ENCODE measurements at places on chromosomes 7 and 10.
A peak's percentile ranks its signal among the peaks of the same experiment; 100 is the strongest.

GRCh38 chr7:24422441-24423010 lies 138.5 kb downstream of the NPY start:
- peaks cover 6% of the 10 kb centered on the region for H3K27me3 ChIP-seq
- H3K27ac ChIP-seq = no peak overlapping the region
- no peaks in the 10 kb centered on the region for H3K36me3 ChIP-seq
- no peaks in the 10 kb centered on the region for H3K4me1 ChIP-seq
- no peak for DNase-seq

DNA sequence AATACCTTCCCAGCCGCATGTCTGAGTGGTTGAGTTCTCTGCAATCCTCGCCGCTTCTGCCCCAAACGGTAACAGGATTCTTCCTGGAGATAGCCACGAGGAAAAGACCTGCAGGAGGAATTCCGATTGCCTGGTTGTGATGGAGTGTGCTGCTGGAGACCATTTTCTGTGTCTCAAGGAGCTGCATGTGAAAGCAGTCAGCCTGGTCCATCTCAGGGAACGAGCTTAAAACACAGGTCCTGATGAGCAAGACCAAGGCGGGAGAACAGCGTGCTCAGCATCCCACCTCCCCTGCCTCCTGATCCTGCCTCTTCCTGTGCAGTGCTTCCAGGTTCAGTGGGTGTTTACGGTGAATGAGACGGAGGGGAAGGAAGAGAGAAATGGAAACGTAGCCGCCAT lies 26.5 kb downstream of the VIPR2 start:
- H3K27me3 ChIP-seq = peaks cover 28% of the 10 kb centered on the region
- no peak overlapping the region for H3K27ac ChIP-seq
- peak overlapping the region; percentile 45 for H3K4me3 ChIP-seq
- no peak for DNase-seq

GRCh38 chr10:9244864-9245263 lies 1190.4 kb downstream of the GATA3 start:
- DNase-seq = no peak
- no peaks in the 10 kb centered on the region for H3K36me3 ChIP-seq
- no peaks in the 10 kb centered on the region for H3K4me1 ChIP-seq
- no peak overlapping the region for H3K4me3 ChIP-seq
- no peak overlapping the region for H3K27ac ChIP-seq
- peaks cover 6% of the 10 kb centered on the region for H3K27me3 ChIP-seq

DNA sequence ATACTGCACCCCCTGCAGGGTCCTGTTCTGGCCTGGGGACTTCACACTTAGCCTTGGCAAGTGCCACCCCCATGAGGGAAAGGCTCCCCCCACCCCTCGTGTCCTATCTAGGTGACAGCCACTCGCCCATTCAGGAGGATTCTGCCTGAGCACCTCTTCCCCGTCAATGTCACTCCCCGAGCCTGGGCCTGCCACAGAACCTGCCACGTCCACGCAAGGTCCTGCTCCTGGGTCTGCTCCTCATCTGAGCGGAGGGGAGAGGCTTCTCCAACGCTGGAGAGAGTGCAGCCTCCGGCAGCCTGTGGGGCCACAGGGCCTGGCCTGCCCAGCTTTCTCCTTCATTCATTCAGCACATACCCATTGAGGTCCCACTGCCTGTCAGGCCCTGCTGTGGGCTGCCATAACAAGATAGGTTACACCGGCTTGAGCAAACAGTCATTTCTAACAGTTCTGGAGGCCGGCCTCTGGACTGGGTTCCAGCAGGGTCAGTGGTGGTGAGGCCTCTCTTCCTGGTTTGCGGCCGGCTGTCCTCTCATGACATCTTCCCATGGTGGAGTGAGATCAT lies 92.0 kb upstream of the RET start:
- H3K36me3 ChIP-seq = no peaks in the 10 kb centered on the region
- DNase-seq = no peak
- no peak overlapping the region for H3K4me3 ChIP-seq

DNA sequence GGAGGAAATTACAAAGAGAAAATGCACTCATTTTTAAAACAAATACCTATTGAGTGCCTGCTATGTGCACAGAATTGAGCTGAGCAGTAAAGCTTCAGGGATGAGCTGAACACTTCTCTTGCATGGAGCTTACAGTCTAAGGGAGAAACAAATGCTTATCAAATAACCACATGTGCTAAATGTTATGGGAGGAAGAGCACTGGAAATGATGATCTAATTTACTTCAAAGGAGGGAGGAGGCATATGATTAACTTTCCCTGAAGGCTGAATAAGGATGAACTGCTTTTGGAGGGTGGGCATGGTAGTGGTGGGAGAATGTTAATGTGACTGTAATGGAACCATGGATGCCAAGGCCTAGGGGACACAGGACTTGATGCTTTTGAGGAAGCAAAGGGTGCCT lies 168.2 kb downstream of the POU6F2 start:
- H3K4me1 ChIP-seq = no peaks in the 10 kb centered on the region
- no peak overlapping the region for H3K4me3 ChIP-seq
- DNase-seq = no peak
- no peak overlapping the region for H3K27ac ChIP-seq
- no peaks in the 10 kb centered on the region for H3K36me3 ChIP-seq
- no peaks in the 10 kb centered on the region for H3K27me3 ChIP-seq

DNA sequence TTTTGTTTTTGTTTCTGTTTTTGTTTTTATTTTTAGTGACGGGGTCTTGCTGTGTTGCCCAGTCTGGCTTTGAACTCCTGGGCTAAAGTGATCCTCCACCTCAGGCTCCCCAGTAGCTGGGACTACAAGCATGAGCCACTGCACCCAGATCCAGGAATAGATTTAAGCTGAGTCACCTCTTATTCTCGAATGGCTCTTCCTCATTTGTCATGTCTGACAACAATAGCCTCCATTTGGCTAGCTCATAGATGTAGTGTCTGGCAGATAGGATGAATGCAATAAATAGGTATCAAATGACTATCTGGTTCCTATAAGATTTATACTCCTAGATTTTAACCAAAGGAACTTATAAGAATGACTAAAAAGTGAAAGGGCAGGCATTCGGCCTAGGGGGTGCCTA lies 172.9 kb downstream of the TMEM26 start:
- H3K4me3 ChIP-seq = no peak overlapping the region
- H3K27me3 ChIP-seq = no peaks in the 10 kb centered on the region
- DNase-seq = no peak
- peaks cover 2% of the 10 kb centered on the region for H3K4me1 ChIP-seq

- H3K27me3 ChIP-seq = no peaks in the 10 kb centered on the region
- no peaks in the 10 kb centered on the region for H3K36me3 ChIP-seq
- no peak for DNase-seq
- no peak overlapping the region for H3K27ac ChIP-seq
Measured at GRCh38 chr7:153509768-153510167, 542.4 kb upstream of the DPP6 start.

- H3K27me3 ChIP-seq = no peaks in the 10 kb centered on the region
- no peak for DNase-seq
- no peak overlapping the region for H3K27ac ChIP-seq
- H3K36me3 ChIP-seq = peaks cover 32% of the 10 kb centered on the region
- no peaks in the 10 kb centered on the region for H3K4me1 ChIP-seq
Measured at GRCh38 chr10:124756156-124756903, 12.2 kb upstream of the FAM53B start.

- H3K27ac ChIP-seq = no peak overlapping the region
- no peak for DNase-seq
- no peaks in the 10 kb centered on the region for H3K27me3 ChIP-seq
- peaks cover 8% of the 10 kb centered on the region for H3K4me1 ChIP-seq
Measured at GRCh38 chr10:63384001-63384400, 81.8 kb downstream of the JMJD1C start.

GRCh38 chr10:126932516-126932915 lies 27.3 kb downstream of the DOCK1 start:
- H3K4me1 ChIP-seq = no peaks in the 10 kb centered on the region
- H3K36me3 ChIP-seq = no peaks in the 10 kb centered on the region
- no peak overlapping the region for H3K27ac ChIP-seq
- DNase-seq = no peak

GRCh38 chr7:85974176-85974575 lies 669.5 kb upstream of the GRM3 start:
- no peaks in the 10 kb centered on the region for H3K27me3 ChIP-seq
- no peak overlapping the region for H3K27ac ChIP-seq
- no peak overlapping the region for H3K4me3 ChIP-seq
- H3K4me1 ChIP-seq = no peaks in the 10 kb centered on the region
- no peaks in the 10 kb centered on the region for H3K36me3 ChIP-seq
- no peak for DNase-seq

DNA sequence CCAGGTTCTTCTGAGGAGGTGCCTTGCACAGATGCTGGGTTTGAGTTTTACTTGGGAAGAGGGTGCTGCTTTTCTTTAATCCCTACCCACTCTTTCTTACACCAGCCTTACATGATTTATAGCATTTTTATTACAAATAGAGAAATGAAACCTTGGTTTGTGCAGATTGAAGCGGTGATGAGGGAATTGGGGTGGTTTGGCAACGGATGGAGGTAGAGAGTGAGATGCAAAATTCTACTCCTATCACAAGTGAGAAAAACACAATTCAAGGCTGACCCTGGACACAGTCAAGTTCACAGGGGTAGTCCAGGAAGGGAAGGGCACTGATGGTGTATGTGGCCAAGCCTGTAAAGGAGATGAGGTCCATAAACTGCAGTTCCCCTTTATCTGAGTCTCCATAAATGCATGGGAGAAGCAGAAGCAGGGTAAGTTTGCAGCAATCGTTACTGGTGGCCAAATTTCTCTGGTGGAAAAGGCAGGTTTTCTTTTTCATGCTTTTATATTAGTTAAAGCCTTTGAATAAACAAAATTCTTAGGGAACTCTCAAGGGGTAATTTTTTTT lies 214.3 kb downstream of the JAZF1 start:
- no peaks in the 10 kb centered on the region for H3K36me3 ChIP-seq
- no peak overlapping the region for H3K27ac ChIP-seq
- H3K4me3 ChIP-seq = no peak overlapping the region
- H3K4me1 ChIP-seq = no peaks in the 10 kb centered on the region
- H3K27me3 ChIP-seq = no peaks in the 10 kb centered on the region
- no peak for DNase-seq

GRCh38 chr10:97508342-97508741 lies 9.6 kb downstream of the UBTD1 start:
- no peak overlapping the region for H3K4me3 ChIP-seq
- H3K27ac ChIP-seq = no peak overlapping the region
- no peak for DNase-seq
- no peaks in the 10 kb centered on the region for H3K27me3 ChIP-seq

DNA sequence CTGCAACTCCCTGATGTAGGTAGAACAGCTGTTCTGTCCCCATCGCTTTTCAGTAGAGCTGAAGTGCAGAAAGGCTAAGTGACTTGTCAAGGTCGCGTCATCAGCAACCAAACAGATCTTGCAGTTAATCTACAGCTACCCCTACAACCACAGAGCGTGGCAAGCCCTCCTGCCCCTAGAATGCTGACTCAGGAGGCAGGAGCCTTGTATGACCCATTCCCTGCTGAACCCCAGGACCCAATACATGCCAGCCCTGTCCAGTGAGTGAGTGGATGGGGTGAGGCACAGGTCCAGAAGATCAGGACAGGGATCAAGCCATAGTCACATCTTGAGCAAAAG lies 26.6 kb upstream of the GJD4 start:
- H3K4me3 ChIP-seq = no peak overlapping the region
- H3K27me3 ChIP-seq = no peaks in the 10 kb centered on the region
- H3K36me3 ChIP-seq = peaks cover 3% of the 10 kb centered on the region
- DNase-seq = no peak
- H3K27ac ChIP-seq = no peak overlapping the region
- peaks cover 3% of the 10 kb centered on the region for H3K4me1 ChIP-seq

DNA sequence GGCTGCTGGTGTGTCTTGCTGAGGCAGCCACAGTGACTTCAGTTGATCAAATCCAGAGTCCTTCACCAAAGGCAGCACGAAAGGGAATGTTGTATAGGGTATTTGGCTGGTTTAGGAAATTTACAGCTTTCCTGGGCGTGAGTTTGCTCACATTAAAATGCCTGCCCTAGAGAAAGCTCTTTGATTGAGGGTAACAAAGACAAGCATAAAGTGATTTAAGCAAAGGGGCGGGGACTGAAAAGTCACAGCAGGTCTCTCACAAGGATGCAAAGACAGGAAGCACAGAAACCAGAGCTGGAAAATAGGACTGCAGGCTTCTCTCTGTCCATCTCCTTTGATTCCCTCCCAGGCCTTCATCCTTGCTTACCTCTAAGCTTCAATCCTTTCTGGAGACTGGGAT lies 139.2 kb downstream of the ELMO1 start:
- DNase-seq = no peak
- no peaks in the 10 kb centered on the region for H3K27me3 ChIP-seq
- no peak overlapping the region for H3K4me3 ChIP-seq
- H3K27ac ChIP-seq = peak overlapping the region; percentile 85

GRCh38 chr7:103134836-103135554 lies 13.9 kb downstream of the NAPEPLD start:
- no peak for DNase-seq
- H3K4me3 ChIP-seq = no peak overlapping the region
- H3K27ac ChIP-seq = no peak overlapping the region
- no peaks in the 10 kb centered on the region for H3K4me1 ChIP-seq
- H3K27me3 ChIP-seq = no peaks in the 10 kb centered on the region
- no peaks in the 10 kb centered on the region for H3K36me3 ChIP-seq

DNA sequence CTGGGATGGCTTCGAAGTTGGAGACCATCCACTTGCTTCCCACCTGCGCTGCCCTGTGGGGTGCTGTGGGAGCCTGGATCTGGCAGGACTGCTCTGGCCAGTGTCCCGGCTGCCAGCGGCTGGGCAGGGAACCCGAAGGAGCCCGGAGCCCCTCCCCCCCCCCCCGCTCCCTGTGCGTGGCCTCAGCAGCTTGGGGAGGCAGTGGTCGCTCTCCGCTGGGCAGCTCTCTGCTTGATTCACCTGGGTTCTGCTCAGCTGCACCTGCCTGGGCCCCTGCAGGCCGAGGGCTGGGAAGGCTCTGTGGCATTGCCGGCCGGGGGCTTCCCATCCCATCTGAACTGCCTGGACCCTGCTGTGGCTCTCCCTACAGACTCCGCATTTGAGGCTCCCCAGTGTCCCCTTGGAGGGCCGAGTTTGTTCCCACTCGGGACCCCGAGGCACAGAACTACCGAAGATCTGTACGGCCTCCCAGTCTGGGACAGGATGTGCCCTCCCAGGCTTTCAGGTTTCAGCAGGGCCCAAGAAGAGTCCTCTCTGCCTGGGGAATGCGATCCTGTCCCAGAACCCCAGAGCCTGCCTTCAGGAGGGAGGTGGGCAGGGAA lies 525.1 kb downstream of the TCERG1L start:
- H3K36me3 ChIP-seq = no peaks in the 10 kb centered on the region
- no peaks in the 10 kb centered on the region for H3K27me3 ChIP-seq
- H3K4me3 ChIP-seq = no peak overlapping the region
- DNase-seq = no peak

- H3K27me3 ChIP-seq = no peaks in the 10 kb centered on the region
- peak overlapping the region; percentile 3 for H3K27ac ChIP-seq
- peaks cover 40% of the 10 kb centered on the region for H3K4me1 ChIP-seq
Measured at GRCh38 chr7:105346593-105347322, 42.0 kb downstream of the SRPK2 start.

DNA sequence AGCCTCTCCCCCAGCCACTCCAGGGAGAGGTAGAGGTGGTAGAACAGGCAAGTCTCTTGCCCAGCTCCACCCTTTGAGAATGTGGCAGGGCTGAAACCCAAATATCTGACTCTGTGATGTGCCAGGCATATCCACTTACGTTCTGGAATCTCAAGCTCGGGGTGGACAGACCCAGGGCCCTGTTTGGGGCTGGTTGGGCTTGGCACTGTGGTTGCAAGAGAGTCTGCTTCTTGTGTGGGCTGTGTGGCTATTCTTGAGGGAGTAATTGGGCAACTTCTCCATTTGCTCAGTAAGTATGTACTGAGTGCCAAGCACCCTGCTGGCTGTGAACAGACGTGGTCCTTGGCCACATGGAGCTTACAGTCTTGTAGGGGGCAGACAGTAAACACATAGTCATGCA lies 4.7 kb downstream of the UBTD1 start:
- H3K27ac ChIP-seq = no peak overlapping the region
- DNase-seq = no peak
- H3K27me3 ChIP-seq = no peaks in the 10 kb centered on the region
- H3K4me1 ChIP-seq = no peaks in the 10 kb centered on the region
- H3K4me3 ChIP-seq = no peak overlapping the region

All from T-cell (primary cell).